Urinary bladder (tissue), 4 donors: ENCODE measurements at places on chromosomes 2 and 18. TPM values are rescaled to one million over a fixed set of nuclear protein-coding genes. Genes with fewer than 3 reads are reported as not detected.

- no peak for DNase-seq
Measured at GRCh38 chr2:168336786-168337388, 89.5 kb upstream of the STK39 start.

DNA sequence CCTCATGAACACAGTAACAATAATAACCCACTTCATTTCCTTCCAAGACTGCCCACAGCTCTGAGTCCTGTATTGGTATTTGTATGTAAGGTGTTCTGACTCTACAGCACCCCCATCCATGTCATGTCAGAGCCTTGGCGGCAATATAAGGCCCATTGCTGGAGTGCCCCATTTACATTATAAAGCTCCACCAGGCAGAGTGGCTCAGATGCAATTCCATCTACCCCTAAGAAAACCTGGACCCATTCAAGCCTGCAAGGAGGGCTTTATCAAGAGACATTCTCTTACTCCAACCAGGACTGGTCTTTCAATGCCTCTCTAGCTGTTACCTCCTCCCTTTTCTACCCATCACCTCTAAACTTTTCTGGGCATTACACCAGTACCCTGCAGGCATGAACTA, 101.6 kb downstream of the ANTXR1 start:
- DNase-seq: no peak

DNA sequence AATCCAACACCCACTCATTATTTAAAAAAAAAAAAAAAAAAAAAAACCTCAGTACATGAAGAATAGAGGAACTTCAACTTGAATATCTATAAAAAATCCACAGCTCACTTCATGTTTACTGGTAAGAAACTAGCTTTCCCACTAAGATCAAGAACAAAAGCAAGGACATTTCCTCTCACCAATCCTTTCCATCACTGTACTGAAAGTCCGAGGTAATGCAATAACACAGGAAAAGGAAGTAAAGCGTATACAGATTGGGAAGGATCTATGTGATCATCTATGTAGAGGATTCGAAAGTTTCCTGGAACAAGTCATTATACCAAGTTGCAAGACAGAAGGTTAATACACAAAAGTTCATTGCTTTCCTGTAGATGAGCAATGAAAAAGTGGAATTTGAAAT, 63.2 kb downstream of the ROCK2 start:
- DNase-seq: no peak

Gene SP140L
- polyA plus RNA-seq: 10.4 TPM

Gene DNAH6
- polyA plus RNA-seq: 0.58 TPM

Gene NCKAP5
- polyA plus RNA-seq: 0.32 TPM

Gene UGT1A5
- not detected for polyA plus RNA-seq

DNA sequence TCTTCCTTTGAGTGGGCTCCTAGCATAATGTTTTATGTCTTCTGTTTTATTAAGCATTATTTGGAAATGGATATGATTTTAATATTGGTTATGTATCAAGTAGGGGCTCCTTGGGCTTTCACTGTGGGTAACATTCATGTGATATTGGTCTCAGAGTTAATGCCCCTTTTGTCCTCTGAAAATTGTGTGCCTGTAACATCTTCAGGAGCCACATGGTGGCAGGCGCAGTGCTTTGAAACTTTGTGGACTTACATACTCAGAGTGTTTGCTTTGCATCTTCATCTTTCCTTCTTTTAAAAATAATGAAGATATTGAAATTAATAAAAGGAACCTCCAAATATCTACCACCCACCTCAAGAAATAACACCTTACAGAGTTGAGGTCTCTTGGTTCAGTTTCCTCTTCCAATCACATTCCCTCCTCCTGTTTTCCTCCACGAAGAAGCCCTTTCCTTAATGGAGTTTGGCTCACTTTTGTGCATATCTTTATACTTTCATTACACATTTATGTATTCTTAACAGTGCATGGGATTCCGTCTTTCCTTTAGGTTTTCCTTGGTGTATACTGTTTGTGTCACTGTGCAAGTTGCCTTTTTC, 73.5 kb downstream of the LIMS1 start:
- no peak for DNase-seq
